ENCODE measurements at places on chromosomes 12 and 14. TPM values are rescaled to one million over a fixed set of nuclear protein-coding genes. Genes with fewer than 3 reads are reported as not detected.

The MYF5 gene
- total RNA-seq = not detected

The FAM181A gene
- total RNA-seq = not detected

The TAS2R9 gene
- total RNA-seq = not detected

The LAG3 gene
- 64.8 TPM for total RNA-seq

The TSHR gene
- not detected for total RNA-seq

The ARHGDIB gene
- 665 TPM for total RNA-seq

The EML1 gene
- total RNA-seq = 0.36 TPM

The HECTD4 gene
- total RNA-seq = 15.8 TPM

The KRT77 gene
- not detected for total RNA-seq

The CALCOCO1 gene
- 8.8 TPM for total RNA-seq

The SRSF9 gene
- 292 TPM for total RNA-seq

The DHH gene
- not detected for total RNA-seq
